Stimulated activated CD8-positive, alpha-beta memory T cell treated with anti-CD3 and anti-CD28 coated beads, Interleukin-15, amount 100 ng/mL, for 24 hours (primary cell): ENCODE measurements at places on chromosomes 1 and 21.

DNA sequence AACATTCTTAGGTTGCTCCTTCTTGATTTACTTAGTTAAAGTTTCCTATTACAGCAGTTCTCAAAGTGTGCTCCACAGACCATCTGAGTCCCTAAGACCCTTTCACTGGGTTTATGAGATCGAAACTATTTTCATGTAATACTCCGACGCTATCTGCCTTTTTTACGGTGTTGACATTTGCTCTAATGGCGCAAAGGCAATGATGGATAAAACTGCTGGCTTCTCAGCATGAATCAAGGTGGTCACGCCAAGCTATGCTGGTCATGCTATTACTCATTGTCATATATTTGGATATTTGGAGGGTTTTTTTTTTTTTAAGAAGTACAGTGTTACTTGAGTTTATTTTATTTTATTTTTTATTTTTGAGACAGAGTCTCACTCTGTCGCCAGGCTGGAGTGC lies 235.1 kb downstream of the KIF26B start:
- DNase-seq, result no peak

- no peak for DNase-seq
Observed at GRCh38 chr1:233328142-233328921, 808 bp downstream of the MAP3K21 start.

DNA sequence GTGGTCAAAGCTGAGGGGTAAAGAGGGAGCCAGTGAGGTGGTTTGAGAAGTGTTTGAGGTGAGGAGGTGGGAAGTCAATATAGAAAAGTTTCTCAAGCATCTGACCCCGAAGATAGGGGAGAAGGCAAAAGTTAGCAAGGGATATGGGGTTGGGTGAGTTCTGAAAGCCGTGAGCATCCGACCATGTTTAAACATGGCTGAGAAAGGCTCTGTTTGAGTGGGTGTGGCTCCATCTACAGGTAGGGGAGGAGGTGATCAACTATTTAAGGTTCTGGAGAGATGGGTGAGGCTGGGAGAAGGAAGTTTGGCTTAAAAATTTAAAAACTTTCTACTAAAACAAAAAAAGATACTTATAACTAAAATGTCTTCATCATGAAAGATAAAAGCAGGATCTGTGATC lies 273.8 kb downstream of the KCNJ6 start:
- no peak for DNase-seq

GRCh38 chr1:116564426-116564825 lies 6.4 kb downstream of the CD58 start:
- no peak for DNase-seq

- DNase-seq, result no peak
Observed at GRCh38 chr1:204751480-204751879, 65.9 kb upstream of the LRRN2 start.

GRCh38 chr21:45497846-45498645 lies 44.2 kb downstream of the SLC19A1 start:
- no peak for DNase-seq

DNA sequence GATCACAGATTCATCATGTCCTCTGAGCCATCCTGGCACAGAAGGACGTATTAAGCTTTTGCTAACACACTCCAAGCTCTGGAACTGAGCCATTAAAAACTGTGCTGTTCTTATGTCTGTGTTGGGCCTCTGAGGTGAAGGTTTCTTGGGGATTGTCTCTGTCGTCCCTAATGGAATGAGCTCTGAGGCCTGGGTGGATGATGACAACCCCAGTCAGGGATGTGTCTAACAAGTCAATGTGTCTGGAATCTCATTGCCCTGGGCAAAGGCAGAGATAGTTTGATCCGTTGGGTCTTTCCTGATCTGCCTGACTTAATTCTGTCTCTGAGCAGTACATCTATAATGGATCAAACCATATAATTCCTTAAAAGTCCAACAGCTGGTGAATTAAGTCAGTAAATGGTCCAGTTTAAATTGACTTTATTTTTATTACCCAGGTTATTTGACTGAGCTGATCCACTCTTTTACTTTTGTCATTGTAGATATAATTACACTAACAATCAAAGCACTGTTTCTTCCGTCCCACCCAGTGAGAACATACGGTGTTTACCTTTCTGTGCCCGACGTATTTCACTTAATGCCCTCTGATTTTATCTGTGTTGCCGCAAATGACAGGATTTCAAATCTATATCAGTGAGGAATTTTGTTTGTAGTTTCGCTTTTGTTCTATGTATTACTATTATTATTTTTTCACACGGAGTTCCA lies 38.8 kb upstream of the OR2B11 start:
- DNase-seq, result no peak

DNA sequence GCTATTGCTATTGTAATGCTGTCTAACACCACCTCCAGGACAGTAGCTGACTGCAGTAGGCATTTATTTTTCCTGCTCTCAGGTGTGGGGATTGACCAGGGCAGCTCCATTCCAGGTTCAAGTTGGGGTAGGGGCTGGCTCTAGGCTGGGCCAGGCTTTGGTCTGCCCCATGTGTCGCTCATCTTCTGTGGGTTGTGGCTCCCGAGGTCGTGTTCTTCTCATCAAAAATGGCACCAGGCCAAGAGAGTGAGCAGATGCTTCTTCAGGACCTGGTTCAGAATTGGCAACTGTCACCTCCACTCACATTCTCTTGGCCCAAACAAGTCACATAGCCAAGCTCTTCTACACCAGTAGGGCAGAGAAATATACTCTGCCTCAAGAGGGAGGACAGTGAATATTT lies 133.7 kb downstream of the PTPRU start:
- no peak for DNase-seq

DNA sequence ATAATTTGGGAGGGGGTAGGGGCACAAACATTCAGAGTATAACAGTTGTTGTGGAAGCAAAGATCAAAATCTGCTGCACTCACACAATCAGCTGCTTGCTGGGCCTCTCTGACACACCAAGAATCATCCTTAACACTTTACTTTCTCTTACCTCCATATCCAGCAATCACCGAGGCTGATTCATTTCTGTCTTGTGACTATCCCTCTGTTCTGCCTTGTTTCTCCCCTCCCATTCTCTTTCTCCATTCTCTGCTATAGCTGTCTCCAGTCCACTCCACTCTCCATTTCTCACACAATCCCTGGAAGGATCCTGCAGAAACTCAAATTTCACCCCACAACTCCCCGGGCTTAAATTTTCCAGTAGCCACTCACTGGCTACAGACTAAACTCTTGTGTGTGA lies 91.8 kb upstream of the NGF start:
- DNase-seq, result no peak

- no peak for DNase-seq
Observed at GRCh38 chr1:98287626-98288025, 366.8 kb upstream of the DPYD start.
